ENCODE measurements at places on chromosomes 16 and 17. TPM values are rescaled to one million over a fixed set of nuclear protein-coding genes. Genes with fewer than 3 reads are reported as not detected.

DNA sequence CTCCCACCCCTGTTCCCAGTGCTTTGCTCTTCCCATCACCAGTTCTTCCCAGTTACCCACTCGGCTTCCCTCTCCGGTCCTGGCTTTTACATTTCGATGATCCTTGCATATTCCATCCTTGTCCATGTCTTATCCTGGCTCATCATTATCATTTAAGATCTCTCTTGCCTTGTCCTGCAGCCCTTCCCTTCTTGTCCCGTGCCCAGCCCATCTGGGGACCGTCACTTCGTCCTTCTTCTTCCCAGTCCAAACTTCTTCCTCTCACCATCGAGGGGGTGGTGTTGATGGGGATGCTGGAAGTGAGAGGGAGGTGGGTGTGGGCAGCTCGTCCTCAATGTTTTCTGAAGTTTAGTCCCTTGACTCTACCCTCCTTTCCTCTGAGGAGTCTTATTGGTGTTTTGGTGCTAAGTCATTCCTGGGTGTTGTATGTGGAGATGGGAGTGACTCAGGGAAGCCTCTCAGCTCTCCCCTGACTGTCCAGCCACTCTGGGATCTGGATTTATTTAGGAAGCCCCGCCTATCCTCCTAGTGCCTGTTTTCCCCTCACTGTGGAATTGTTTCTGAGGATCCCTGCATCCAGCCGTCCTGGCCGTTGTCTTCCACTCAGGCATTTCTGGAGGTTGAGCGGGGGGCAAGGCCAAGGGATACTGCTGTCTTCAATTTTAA is 975 bp downstream of the SNX29 start:
- no peak for DNase-seq

GRCh38 chr17:75535119-75535537 is 9.6 kb downstream of the LLGL2 start:
- no peak for DNase-seq

DNA sequence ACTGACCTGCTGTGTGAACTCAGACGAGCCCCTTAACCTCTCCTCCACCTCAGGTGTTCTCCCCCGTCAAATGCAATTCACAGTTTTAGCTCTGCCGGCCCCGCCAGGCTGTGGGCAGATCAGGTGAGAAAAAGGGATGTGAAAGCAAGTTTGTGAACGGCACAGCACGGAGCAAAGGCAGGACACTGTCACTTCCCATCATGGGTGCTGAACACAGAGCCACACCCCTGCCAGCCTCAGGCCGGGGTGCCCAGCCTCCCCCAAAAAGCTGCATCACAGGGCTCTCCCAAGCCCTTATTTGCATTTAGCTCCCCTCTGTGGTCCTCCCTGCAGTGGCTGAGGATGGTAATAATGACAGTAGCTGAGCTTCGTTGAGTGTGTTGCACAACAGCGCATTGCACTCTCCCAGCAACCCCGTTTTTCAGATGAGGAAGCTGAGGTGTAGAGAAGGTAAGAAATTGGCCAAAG is 88.8 kb upstream of the TNRC6C start:
- no peak for DNase-seq

Gene CDH13
- total RNA-seq: 7.5 TPM

Gene SALL1
- 0.98 TPM for total RNA-seq

Gene HOXB7
- total RNA-seq: 8.1 TPM

All from sciatic nerve (tissue), 2 donors.